ENCODE measurements at places on chromosomes 13 and 19. TPM values are rescaled to one million over a fixed set of nuclear protein-coding genes. Genes with fewer than 3 reads are reported as not detected.

Gene REEP6
- 28.8 TPM for total RNA-seq

Gene NCR1
- not detected for total RNA-seq

Gene WDR87
- not detected for total RNA-seq

Gene OVOL3
- total RNA-seq = not detected

Gene TMIGD2
- total RNA-seq = not detected

Gene RFPL4AL1
- total RNA-seq = not detected

Gene NLRP9
- total RNA-seq = not detected

Gene PSG7
- not detected for total RNA-seq

Gene SBSN
- not detected for total RNA-seq

Gene CCL25
- total RNA-seq = not detected

Gene LAMP1
- total RNA-seq = 112 TPM

Gene KIR3DL2
- not detected for total RNA-seq

Gene PTH2
- not detected for total RNA-seq

Gene JAK3
- total RNA-seq = 2.8 TPM

Gene GPR4
- total RNA-seq = not detected

Gene IL17D
- 2.2 TPM for total RNA-seq

Gene NLRP11
- 0.02 TPM for total RNA-seq

Gene S1PR5
- not detected for total RNA-seq

Gene PINLYP
- not detected for total RNA-seq

Gene PBX4
- not detected for total RNA-seq

Gene NFIC
- total RNA-seq = 2.5 TPM

Gene NLRP7
- not detected for total RNA-seq

Gene RASAL3
- not detected for total RNA-seq

Gene KLK14
- total RNA-seq = not detected

Gene KIR2DL4
- not detected for total RNA-seq

Gene CDX2
- total RNA-seq = 0.04 TPM

Gene HIPK4
- not detected for total RNA-seq

Gene LENG8
- total RNA-seq = 5.8 TPM

Gene CEACAM1
- 9.6 TPM for total RNA-seq

Gene ZNF677
- total RNA-seq = not detected

Gene CD33
- not detected for total RNA-seq

Gene FCAR
- total RNA-seq = not detected

Gene ZNF541
- total RNA-seq = not detected

Gene PNMA8A
- total RNA-seq = 0.44 TPM

Gene PGLYRP2
- 0.49 TPM for total RNA-seq

Gene KLK12
- not detected for total RNA-seq
